CD4-positive, alpha-beta memory T cell (primary cell): ENCODE measurements at places on chromosomes 4 and X.

- DNase-seq: no peak
These were observed 905.2 kb downstream of the TRAM1L1 start for GRCh38 chr4:116180157-116180601.

DNA sequence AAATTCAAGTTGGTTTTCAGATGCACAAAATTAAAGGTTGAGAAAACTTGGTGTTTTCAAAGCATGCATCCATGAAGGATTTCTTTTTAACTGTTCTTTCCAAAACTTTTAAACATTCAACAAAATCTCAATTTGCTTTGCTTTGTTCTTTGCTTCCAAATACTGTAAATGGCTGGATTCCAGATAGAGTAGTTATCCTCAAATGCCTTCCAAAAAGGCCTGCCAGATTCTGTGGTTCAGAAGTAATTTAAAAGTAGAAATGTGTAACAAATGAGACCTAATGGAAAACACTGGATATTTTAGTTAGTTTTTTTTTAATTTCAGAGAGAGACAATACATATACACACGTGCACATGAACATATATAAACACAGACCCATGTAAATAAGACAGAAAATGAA is 97.3 kb downstream of the NR3C2 start:
- DNase-seq: no peak

DNA sequence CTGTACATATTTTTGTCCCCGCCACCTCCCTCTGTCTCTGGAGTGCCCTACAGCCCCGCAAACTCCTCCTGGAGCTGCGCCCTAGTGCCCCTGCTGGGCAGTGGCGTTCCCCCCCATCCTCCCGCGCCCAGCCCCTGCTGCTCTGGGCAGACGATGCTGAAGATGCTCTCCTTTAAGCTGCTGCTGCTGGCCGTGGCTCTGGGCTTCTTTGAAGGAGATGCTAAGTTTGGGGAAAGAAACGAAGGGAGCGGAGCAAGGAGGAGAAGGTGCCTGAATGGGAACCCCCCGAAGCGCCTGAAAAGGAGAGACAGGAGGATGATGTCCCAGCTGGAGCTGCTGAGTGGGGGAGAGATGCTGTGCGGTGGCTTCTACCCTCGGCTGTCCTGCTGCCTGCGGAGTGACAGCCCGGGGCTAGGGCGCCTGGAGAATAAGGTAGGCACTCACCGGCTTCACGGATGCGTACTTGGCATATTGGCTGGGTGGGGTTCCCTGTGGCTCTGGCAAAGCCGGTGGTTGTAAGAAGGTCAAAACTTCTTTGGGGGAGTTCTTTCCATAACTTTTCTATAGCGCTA is 653 bp downstream of the HHIP start:
- DNase-seq: no peak

DNA sequence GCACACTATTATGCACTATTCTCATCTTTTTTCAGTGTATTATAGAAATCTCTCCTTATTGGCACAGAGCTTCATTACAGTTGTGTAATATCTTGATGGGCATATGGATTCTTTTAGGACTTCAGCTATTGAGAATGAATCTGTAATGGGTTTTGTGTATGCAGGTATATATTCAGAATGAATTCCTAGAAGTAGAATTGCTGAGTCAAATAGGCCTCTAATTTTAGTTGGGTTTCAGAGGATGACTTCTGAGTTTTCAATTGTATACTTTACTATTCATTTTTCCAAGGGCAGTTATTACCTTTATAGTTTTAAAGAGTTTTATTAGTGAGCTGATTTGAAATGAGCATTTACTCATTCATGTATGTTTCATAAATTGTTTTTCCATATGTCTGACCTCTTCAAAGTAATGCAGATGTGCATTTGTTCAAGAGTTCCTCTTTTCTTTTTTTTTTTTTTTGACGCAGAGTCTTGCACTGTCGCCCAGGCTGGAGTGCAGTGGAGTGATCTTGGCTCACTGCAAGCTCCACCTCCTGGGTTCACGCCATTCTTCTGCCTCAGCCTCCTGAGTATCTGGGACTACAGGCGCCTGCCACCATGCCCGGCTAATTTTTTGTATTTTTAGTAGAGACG is 19.5 kb downstream of the CASP6 start:
- no peak for DNase-seq

- no peak for DNase-seq
These were observed 20.9 kb downstream of the RGS12 start for GRCh38 chr4:3313556-3314228.

- DNase-seq: no peak
These were observed 102.6 kb upstream of the GIMD1 start for GRCh38 chr4:106471151-106471550.

DNA sequence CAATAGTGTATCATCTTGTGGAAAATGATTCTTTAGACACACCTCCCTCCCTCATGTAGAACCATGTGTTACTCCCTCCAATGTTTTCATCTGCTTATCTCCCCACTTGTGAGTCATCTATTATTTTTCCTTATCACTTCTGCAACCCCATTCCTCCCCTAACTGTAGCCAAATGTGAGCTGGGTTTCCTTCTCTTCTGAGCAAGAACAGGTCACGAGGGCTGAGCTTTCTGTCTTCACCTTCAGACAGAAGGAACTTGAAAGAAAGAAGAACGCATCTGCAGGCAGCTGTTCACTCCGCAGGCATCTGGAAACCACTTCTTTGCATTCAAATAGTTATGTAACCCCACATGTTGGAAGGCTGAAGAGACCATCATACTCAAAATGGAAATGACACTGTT is 1.8 kb downstream of the PPP1R2C start:
- no peak for DNase-seq

DNA sequence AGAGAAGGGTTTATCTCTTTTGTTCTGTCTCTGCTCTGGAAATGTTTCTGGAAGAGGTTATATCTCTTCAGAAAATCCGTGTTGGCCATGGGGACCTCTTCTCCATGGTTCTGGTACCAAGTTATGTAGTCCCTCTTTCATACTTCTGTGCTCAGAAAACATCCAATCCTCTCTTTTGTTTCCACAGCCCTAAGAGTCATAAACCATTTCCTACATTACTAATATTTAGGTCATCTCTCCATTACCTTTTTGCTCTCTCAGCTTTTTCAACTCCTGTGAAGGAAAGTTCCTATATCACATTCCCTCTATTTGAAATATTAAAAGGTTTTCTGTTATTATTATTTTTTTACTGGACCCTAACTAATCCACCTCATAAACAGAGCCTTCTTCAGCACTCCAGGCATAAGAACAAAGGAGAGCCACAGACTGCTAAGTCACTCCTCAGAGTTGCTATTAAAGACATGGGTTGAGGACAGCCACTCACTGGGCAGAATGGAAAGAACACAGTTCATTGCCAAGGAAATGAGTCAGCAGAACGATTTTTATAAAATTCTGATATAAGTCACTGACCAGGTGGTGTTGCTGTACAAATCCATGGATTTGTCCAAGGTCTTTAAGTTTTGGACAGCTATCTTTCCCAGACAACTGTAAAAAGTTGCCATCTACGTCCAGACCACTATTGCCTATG is 122.4 kb upstream of the NPY2R start:
- no peak for DNase-seq

GRCh38 chr4:139700568-139700967 is 34.9 kb downstream of the MGST2 start:
- no peak for DNase-seq

DNA sequence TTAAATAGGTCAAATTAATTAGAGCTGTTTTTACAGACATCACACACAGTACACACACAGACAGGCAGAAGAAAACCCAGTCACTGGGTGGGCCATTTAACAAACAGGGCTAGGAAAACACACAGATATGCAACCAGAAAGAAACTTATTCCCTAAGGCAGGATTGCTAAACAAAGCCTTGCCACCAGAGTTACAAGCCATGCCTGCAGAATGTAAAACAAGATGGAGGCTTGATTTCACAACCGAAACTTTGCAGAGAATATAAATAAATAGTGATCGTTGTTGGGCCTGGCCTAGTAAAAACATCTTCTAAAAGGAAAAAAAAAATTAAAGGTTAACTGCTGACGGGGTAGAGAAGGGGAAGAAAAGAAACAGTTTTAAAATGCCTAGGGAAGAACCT is 212.3 kb downstream of the NAP1L3 start:
- no peak for DNase-seq

GRCh38 chr4:14265651-14266050 is 638.1 kb upstream of the BOD1L1 start:
- DNase-seq: no peak

DNA sequence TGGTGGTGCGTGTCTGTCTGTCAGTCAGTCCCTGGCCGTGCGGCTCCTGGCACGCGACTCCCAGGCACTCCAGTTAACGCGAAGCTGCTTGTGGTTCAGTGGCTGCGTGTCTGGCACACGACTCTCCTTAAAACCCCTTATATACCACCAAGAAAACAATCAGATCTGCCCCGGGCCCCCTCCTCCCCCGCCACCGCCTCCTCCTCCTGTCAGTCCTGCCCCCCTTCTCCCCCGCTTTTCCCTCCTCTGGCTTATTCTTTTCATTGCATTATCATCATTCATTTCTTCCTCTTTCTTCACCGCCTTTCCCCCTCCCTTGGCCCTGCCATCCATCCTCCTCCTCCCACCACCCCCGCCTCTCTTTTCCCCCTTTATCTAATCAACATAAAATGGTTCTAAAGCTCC is at the start of gene NEUROG2:
Gene NEUROG2, minus strand, starts transcription at position 115 of the 405 bp plus-strand sequence. CDS start 705 bp downstream, outside the sequence.
- no peak for DNase-seq

GRCh38 chr4:98967786-98968329 is 27.7 kb upstream of the METAP1 start:
- no peak for DNase-seq

DNA sequence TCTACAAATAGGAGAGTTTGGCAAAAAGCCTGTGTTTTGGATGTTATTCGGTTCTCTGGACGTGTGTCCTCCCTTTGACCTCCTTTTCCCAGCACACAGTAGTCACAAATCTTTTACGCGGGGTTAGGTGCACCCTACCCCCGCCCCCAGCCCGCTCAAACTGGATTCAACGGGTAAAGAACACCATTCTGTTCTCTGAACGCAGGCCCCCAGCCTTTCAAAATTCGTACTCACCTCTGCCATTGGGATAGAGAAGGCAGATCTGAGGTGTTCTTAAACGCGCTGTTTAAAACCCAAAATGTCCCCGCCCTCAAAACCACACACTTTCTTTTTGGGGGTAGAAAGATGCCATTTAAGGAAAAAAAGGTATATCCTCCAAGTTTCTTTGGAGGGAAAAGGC is 2.7 kb downstream of the LEF1 start:
- DNase-seq: peak; percentile 57

DNA sequence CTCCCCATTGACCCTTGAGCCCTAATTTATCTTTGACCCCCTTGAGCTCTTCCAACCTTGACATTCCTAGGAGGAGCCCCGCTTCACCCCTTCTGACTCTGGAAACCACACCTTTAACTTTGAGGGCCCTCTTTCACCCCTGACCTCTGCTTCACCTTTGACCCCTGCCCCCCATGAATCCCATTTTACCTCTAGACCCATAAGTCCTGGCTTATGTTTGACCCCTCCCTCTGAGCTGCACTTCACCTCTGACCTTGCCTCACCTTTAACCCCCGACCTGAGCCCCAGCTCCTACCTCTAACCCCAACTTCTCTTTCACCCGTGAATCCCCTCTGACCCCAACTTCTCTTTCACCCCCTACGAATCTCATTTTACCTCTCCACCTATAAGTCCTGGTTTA is 169.7 kb downstream of the THOC2 start:
- no peak for DNase-seq

DNA sequence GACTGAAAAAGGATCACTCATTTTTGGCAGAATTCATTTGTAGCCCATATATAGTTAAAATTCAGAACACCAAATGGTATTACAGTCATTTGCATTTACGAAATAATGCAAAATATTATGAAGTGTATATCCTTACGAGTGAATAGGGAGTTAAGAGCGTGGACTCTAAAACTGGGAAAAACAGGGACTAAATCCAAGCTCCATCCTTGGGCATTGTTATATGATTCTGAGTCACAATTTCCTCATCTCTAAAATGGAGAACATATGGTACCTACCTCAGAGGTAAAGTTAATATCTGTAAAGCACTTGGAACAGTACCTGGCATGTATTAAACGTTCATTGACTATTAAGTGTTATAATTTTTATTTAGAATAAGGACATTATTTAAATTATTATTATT is 106.3 kb downstream of the ZAR1 start:
- DNase-seq: no peak

DNA sequence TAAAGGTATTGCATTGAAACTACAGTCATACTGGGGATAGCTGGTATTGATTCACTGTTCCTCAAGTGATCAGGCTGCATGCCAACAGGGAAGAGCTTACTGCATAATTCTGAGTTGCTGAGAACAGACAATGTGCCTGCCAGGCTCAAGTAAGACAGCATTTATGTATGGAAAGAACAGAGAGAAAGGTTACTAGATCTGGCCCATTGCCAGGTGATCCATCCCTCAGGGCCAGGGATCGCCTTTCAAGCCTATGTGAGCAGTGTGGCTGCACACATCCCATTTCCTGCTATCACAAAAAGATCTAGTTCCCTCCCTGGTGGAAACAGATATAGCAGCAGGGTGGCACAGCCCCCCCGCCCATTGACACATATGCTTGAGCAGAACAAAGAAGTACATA is 254.0 kb downstream of the TMA16 start:
- no peak for DNase-seq

DNA sequence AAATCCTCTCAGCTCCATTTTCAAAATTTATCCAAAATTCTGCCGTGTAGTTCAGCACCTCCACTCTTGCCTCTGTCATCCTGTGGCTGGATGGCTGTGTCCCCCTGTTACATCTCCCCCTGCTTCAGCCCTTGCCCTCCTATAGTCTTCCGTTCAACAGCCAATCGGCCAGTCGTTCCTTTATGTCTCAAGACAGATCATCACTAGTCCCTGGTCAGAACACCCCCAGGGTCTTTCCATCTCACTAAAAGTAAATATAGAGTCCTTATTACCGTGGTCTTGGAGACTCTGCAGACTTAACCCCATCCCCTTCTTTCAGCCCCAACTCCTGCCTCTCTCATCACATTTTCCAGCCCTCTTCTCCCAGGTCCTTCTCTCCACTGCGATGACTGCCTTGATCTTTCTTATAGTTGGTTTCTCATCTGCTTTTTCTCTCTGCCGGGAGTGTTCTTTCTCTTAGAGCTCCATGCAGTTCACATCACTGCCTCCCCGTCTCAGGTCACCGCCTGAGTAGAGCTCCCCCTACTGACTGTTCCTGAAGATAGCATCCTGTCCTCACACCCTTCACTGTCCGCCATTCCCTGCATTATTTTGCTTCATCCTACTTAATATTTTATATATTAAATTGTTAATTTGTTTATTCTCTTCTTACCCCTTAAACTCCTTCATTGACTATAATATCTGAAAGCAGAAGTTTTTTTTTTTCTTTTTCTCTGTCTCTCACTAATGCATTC is 736.9 kb upstream of the MAGEB2 start:
- no peak for DNase-seq

DNA sequence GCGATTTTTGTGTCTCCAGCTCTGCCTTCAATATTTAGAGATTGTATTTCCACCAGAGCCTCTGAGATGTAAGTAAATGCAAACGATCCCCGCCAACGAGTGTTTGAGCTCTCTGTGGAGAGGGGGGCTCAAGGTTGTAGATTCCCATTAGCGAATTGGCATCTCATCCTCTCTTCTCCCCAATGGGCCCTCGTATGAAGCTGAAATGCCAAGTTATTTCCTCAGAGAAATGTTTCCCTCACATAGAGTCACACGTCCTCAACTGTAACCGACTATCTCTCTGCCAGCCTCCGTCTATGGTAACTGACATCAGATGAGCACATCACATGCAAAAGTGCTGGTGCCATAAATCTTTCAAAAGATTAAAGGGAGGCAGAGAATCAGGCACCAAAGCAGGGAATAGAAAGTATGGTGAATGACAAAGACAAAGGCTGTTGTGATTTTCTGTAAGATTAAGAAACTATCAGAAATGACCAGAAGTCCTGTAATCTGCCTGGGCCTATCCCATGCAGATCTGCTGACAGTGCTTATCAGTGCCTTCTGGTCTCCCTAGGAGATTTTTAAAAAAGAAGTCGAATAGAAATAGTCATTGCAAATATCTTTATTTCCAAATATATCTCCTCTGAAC is 157.1 kb downstream of the PDGFRA start:
- no peak for DNase-seq
